T1000 (cell line): ENCODE measurements at places on chromosomes 5 and 9.

- DNase-seq, result no peak
Observed at GRCh38 chr9:119083673-119084072, 285.6 kb downstream of the BRINP1 start.

DNA sequence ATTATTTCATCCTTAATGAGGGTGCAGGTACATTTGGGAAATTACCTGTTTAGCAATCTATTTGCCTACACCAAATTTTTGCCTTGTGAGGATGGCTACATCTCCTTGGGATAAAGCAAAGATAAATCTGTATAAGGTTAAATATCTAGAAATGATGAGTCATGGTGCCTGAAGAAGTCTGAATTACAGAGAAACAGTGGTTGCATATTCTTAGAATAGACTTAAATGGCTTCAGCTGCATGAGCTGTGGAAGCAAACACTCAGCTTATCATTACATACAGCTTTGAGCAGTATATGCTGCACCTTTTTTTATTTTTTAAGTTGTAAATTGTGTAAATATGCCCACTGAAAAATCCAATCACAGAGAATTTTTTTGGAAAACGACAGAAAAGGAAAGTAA is 153.5 kb downstream of the RAPGEF6 start:
- no peak for DNase-seq

- no peak for DNase-seq
Observed at GRCh38 chr5:8805653-8806052, 740.2 kb downstream of the SEMA5A start.

- no peak for DNase-seq
Observed at GRCh38 chr9:111362526-111362925, 32.5 kb upstream of the OR2K2 start.

DNA sequence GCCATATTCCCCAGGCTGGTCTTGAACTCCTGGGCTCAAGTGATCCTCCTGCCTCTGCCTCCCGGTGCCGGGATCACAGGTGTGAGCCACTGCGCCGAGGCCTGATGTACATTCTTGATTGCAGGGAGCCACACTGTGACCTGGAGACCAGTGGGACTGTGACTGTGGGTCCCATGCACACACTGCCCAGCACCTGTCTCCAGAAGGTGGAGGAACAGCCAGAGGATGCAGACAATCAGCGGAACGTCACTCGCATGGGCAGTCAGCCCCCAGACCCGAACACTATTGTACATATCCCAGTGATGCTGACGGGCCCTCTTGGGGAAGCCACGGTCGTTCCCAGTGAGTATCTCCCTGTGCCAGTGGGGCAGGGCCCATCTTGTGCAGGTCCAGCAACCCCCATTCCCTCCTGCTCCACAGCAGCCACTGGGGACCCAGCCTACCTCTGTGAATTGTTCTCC is 147.3 kb downstream of the CACNA1B start:
- no peak for DNase-seq

DNA sequence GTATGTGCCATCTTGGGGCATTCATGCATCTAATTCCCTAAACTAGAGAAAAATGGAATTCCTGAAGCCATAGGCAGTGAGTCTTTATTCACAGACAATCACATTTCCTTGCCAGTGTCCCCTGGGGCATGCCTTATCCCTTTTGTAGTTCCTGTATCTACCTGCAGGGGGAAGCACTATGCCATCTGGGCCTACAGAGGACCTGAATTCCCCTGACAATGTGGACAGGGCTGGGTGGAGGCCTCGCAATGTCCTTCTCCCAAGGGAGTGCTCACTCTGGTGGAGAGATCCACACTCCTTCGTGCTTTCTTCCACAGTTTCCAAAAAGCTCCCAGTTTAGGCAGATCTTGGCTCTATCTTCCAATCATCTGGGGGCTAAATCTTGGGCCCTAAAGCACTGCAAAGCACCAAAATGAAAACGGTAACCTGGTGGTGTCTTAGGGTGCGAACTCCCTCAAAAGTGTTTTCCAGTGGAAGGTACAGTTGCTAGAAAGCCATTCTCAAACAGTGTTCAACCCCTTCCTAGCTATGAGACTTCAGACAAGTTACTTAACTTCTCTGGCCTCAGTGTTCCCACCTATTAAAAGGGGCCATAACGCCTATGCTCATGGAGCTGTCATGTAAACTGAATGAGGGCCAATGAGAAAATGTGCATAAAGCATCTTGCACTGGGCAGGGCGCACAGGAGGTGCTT is 17.5 kb downstream of the WHRN start:
- peak; percentile 43 for DNase-seq

GRCh38 chr9:133792721-133793470 is 54.7 kb upstream of the SARDH start:
- DNase-seq, result peak; percentile 65

- no peak for DNase-seq
Observed at GRCh38 chr5:159412284-159413046, 82.2 kb upstream of the IL12B start.

DNA sequence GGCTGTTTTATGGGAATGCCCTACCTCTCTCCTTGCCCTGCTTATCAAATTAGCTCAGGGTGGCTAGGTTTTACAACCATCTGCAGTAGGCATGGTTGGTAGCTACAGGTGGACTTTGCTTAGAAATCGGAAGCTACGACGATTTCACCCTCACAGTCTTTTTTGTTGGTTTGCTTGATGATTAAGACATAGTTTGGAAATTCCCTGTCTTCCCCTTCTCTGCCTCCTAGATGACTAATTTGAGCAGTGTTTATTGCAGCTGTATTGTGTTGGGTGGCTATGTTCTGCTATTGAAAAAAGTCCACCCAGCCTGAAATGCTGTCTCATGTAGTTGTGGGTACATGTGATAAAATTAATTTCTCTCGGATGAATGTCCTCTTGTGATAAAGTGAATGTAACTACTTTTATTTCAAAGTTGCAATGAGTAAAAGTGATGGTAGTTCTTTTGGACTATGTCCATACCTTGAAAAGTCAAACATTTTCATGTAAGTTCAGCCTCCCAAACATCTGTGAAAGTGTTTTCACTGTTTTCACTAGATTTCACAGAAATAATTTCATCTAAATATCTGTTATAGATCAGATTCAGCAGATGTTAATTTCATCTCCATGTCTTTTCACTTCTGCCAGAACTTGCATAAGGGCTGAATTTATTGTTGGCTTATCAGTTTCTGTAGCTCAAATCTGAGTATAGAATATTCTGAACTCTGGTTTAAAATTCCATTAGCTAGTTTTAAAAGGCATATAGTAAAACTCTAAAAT is 37.3 kb upstream of the FYB1 start:
- peak; percentile 27 for DNase-seq

GRCh38 chr9:125497906-125498305 is 209.1 kb downstream of the MAPKAP1 start:
- no peak for DNase-seq

GRCh38 chr5:161507591-161507990 is 38.9 kb downstream of the GABRB2 start:
- DNase-seq, result no peak

- no peak for DNase-seq
Observed at GRCh38 chr5:27158171-27158570, 119.8 kb upstream of the CDH9 start.

GRCh38 chr9:133512253-133513213 is 12.2 kb downstream of the MYMK start:
- DNase-seq, result no peak

- peak; percentile 98 for DNase-seq
Observed at GRCh38 chr5:178642351-178642909, 15.6 kb upstream of the CLK4 start.

DNA sequence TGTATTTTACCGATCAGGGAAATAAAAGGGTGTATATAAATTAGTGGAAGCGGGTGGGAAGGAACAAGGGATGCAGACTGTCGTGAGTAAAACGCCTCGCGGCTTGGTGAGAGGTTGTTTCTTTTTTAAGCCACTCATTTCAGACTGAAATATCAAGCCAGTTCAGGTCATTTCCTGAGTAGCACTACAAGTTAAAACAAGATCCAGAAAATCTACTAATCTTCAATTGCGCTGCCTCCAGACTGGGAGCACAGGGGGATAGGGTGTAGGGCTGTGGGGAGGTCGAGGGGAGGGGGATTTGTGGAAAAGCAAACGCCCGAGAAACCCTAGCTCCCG is 140.8 kb downstream of the TSSK1B start:
- DNase-seq, result no peak

DNA sequence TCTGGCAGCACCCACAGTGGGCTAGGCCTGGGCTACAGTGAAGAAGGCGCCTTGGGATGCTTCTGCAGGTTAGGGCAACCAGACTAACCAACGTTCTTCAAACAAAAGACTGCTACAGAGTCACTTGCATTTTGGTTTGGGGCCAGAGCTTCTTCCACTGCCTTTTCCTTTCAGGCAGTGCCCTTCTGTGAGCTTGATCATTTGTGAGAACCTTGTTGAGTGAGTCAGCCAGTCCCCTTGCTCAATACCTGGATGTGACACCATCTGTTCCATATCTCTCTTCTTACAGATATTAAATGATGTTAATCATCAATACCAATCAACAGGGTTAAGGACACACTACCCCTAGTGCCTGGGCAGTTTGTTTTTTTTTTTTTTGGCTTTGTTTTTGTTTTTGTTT is 46.5 kb upstream of the VDAC1 start:
- DNase-seq, result no peak

DNA sequence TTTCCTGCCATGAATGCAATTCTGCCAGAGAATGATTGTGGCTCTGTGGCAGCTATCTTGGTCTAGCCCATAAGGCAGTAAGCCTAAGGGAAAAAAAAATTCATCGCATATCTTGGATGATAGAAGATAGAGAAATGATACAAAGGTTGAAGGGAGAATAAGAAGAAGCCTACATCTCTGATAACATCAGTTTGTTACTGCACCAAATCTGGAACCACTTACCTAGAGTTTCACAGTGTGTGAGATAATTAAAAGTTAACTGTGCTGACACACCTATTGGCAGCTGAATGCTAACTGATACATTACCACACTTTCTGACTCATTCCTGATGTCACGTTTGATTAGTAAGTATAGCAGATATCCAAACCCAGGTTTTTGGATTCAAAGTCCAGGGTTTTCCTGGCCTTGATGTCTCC is 91.6 kb upstream of the TAF11L2 start:
- no peak for DNase-seq

GRCh38 chr5:143187495-143187894 is 216.0 kb downstream of the NR3C1 start:
- DNase-seq, result no peak

DNA sequence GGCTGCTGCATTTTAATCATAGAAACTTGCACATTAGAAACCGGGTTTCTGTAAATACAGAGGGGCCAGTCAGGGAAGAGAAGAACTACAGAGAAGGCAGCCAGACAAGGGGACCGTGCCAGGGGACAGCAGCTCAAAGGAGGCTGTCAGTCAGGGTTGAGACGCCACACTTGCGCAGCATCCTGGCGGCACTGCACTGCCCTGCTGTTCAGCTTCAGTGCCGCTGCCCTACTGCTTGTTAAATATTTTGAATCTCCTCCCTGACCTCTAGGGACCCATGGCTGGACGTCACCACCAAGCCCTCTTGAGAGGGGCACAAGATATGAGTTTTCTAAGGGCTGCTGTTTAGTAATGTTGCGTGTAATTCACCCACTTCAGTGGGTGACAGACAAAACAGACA is 43.6 kb upstream of the ZBTB43 start:
- DNase-seq, result no peak

GRCh38 chr5:158300256-158300655 is 441.3 kb upstream of the CLINT1 start:
- no peak for DNase-seq

DNA sequence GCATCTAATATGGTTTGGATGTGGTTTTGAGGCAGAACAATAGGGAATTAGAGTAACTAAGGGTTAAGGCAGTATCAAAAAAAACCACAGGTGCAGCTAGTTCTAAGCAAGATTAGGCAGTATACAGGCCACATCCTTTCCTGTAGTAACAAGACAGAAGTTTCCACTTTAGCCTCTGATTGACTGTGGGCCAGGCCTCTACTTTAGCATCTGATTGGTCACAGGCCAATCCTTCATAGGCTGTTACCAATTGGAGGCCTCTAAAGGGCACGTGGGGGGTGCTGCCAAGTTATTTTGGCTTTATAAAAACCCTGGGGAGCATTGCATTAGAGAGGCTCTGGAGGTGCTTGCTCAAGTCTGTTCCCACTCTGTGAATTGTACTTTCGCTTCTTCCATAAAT is 144.1 kb upstream of the ST8SIA4 start:
- DNase-seq, result no peak

- no peak for DNase-seq
Observed at GRCh38 chr9:34741628-34742027, 31.7 kb upstream of the CCL21 start.

DNA sequence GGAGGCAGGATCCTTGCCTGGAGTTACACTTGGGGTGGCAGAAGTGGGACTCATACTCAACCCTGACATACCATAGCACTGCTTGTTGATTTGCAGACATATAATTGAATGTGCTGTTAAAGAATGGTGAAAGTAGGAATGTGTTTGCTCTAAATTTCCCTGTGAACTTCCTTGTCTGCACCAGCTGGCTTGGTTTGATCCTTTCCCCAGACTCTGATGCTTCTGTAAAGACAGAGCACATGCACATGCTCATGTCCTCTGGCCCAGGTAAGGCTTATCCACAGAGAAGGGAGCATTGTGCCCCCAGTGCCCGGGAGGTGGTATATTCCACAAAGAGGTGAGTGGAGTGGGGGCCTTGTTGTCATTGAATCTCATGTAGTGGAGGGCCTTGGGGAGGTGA is 138.0 kb upstream of the STC2 start:
- no peak for DNase-seq

DNA sequence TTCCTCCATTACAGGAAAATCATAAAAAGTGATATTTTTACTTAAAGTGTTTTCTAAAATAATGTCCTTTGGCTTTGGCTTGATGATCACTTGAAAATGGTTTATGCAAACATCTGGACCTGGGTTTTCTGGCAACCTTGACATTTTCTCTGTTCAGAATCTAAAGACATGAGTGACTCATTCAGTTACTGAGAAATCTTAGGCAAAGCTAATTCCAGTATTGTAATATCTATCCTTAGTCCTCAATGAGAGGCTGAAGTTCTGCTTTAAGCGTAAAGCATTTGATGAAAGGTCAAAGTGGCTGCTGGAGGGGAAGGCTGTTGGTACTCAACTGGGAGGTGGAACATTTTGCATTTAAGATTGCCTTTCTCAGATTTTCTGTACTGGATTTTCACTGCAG is 2.3 kb downstream of the MAN2A1 start:
- DNase-seq, result no peak

DNA sequence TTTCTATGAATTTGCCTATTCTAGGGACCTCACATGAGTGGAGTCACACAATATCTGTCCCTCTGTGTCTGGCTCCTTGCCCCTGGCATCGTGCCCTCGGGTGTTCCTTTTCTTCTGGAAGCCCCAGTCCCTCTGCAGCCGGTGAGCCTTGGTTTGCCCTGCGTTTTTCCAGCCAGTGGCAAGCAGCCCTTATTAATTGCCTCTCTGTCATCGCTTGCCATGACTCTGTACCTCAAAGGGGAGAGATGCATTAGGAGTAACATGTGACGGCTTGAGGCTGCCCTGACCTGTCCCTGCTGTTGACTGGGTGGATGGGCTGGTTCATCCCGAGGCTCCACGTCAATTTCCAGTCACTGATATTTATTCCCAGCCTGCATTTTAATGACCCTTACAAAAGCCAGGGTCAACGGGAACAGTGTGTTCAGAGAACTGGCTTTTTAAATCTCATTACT is 87.3 kb downstream of the CFAP90 start:
- no peak for DNase-seq

GRCh38 chr9:131791542-131792254 is 51.8 kb upstream of the RAPGEF1 start:
- DNase-seq, result no peak

GRCh38 chr5:105392710-105393149 is 1830.1 kb upstream of the NUDT12 start:
- no peak for DNase-seq
